Anterior cingulate cortex (tissue), 58 donors: ENCODE measurements at places on chromosomes 4 and X.

DNA sequence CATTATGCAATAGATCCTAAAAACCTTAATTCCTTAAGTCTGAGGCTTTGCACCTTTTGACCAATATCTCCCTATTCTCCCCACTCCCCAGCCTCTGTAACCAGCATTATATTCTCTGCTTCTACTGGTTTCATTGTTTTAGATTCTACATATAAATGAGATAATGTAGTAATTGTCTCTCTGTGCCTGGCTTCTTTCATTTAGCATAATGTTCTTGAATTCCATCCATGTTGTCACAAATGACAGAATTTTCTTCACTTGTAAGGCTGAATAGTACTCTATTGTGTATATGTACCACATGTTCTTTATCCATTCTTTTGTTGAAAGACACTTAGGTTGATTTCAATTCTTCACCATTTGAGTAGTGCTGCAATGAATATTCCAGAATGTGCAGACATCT lies 66.0 kb downstream of the MAGEC1 start:
- no peak for DNase-seq

DNA sequence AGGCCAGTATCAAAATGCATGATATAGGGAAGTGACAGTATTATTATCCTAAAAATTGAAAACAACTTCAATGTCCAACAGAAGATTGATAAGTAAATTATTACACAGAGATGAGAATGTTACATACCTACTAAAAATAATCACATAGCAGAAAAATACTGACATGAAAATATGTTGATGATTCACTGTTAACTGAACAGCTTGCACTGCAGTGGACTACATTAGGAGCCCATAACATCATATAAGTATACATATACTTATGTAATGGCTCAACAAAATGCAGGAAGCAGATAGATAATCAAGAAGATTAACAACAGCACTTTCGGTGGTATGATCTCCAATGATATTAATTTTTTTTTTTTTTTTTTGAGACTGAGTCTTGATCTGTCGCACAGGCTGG lies 7.1 kb downstream of the CLOCK start:
- no peak for DNase-seq

- DNase-seq, result no peak
These were observed 507.0 kb downstream of the PPARGC1A start for GRCh38 chr4:23382879-23383278.

GRCh38 chr4:96887857-96888256 lies 1048.0 kb downstream of the PDHA2 start:
- DNase-seq, result no peak

- no peak for DNase-seq
These were observed 98.2 kb downstream of the FRYL start for GRCh38 chr4:48681856-48682255.

DNA sequence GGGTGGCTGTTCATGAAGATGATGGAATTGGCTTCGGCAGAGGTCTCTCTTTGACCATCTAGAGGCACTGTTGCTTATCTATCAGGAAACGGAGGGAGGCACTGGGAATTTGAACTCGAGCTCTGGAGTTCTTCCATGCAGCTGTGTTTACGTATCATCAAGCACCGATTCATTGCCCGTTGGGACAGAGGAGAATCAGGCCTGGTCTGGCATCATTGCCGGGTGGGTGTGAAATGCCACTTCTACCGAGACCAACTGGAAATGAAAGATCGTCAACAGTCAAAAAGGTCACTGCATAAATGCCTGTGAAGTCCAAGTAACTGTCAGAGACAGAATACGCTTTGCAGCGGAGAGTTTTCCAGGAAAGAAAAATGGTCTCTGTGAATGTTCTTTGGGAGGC lies 166.9 kb downstream of the ASMT start:
- DNase-seq, result no peak

- no peak for DNase-seq
These were observed 144.0 kb downstream of the HDX start for GRCh38 chrX:84358271-84358670.

DNA sequence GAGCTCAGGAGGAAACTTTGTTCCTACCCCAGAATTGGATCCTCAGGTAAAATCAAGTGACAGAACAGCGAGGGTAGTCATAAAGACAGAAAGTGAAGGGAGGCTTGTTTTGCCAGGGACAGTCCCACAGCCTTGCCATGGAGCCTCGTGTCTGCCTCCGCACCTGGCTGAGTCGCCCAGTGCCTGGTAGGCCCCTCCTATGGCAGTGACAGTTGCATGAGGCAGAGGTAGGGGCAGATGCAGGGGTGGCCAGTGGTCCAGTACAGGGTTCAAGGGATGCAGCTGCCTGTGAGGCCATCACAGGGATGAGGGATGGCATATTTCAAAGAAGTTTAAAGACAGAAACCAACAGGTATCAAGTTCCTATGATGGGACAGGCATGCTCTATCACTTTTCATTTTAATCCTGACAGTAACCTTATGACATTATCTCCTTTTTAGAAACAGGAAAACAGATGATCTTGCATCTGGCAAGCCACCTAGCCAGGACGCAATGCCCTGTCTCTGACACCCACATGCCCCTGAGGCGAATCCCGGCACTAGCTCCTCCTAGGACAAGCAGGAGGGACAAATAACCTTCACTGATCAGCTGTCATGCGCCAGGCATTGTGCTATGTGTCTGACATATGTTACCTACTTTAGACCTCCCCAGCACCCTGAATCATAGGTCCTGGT lies 127.4 kb upstream of the ENPP6 start:
- no peak for DNase-seq

GRCh38 chrX:123277821-123278220 lies 93.7 kb downstream of the GRIA3 start:
- DNase-seq, result no peak

- no peak for DNase-seq
These were observed 11.1 kb upstream of the IL1RAPL1 start for GRCh38 chrX:28576117-28576516.

DNA sequence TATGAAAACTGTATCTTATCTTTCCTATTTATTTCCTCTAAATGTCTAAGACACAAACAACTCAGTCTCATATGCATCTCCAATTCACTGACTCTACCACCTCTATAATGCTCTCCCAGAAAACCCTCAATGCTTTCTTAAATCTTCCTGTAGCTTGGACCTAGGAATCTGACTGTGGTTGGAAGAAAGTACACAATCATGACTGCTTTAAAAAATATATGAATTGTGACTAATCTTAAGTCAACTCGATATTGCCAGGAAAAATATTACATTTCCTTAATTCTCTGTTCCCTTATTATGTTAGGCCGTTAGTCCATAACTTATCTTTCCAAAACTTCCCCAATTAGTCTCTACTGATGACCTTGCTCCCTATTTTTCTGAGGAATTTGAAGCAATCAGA lies 87.0 kb downstream of the SPCS3 start:
- no peak for DNase-seq

- no peak for DNase-seq
These were observed 3.4 kb downstream of the ATOH1 start for GRCh38 chr4:93831716-93832496.

- DNase-seq, result no peak
These were observed 11.7 kb downstream of the PHEX start for GRCh38 chrX:22043872-22044271.

DNA sequence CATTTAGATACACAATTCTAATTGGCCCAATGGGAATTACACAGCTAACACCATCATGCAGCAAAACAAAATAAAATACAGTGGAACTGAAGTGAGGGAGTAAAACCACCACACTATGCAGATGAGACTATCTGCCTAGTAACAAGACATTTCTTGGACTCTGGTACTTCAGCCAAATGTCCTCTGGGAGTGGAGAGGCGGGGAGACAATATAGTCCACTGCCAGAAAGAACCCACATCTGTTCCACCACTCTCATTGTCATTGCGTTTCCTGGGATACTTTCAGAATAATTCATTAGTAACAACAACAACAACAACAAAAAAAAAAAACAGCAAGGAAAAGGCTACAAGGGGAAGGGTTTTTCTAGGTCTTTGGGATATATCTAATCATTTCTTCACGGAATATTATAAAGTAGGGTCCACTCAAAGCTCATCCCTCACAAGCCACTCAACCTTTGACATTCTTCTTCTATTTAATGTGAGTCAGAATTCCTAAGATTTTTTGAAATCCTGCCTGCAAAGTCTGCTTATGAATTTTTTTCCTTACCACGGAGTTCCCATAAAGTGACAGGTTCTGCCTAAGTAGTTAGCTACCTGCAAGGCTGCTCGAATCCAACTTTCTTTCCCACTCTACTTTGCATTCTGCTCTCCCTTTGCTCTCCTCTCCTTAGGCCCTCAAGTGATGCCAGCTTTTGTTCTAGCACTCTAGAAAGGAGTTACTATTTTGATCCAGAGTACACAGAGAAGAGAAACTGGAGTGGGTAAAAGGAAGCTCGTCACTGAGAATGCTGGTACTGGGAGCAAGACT lies 254.6 kb downstream of the CHIC1 start:
- no peak for DNase-seq

DNA sequence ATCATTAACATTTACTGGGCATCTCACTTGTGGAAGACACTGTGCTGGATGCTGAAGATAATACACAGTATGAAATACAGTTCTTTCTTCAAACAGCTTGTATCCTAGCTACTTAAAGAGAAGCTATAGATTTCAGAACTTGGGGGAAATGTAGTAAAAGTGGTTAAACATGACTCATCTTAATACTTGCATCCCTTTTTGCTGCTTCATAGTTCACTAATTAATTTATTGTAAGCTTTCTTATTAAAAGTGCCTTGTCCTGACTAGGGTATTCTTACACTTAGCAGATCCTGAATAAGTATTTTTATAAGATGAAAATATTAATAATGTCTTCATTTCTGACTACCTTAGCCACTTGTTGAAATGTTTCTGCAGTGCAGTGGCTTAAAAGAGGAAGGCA lies 132.8 kb upstream of the STIM2 start:
- DNase-seq, result no peak

GRCh38 chrX:149829751-149830191 lies 48.0 kb downstream of the MAGEA9 start:
- no peak for DNase-seq

DNA sequence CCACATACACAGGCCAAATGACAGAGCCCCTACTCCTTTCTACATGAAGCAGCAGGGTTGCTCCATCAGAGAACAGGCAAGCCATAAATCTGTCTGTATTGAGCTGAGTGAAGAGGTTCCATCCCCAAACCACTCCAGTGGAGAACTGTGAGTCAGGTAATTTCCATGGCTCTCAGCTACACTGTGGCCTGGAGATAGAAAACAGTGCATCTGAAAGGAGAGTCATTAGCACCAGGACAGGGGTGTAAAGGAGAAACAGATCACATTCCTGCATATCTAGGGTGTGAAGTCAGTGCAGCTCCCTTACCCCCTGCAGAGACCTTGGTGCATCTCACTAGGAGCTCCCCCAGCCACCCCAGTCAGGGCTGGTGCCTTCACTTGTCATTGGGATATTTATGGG lies 314.7 kb downstream of the CHIC1 start:
- no peak for DNase-seq

GRCh38 chr4:136864604-136865185 lies 667.6 kb downstream of the PCDH18 start:
- no peak for DNase-seq

DNA sequence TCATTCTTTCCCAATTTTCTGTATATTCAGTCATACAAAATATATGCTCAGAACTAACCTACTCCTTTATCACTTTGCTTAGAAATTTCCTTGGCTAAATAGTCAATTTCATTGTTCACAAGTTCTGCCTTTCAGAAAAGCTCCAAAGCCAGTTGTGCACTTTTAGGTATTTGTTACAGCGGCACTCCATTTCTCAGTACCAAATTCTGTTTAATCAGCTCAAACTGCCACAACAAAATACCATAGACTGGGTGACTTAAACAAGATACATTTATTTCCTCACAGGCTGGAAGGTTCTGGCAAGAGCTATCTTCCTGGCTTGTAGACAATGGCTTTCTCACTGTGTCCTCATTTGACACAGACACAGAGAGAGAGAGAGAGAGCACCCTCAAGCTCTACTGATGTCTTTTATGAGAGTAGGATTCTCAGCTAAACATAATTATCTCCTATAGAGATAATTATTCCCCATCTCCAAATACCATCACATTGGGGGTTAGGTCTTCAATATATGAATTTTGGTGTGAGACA lies 188.8 kb upstream of the FSTL5 start:
- no peak for DNase-seq

DNA sequence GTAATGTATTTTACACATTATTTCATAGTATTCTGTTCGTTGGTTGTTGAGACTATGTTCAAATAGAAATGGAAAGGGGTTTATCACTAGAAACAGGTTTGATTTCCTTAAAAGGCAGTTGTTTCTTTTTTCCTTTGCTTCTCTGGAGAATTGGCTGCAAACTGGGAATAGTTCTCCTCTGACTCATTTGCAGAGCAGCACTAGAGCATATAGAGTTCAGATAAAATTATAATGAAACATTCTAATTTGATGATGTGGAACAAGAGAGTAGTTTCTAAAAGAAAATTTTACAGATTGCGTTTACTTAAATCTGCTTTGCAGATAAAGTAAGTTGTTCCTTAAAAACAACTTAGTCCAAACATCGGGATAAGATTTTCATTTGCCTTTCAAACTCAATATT lies 29.7 kb downstream of the SYNPO2 start:
- DNase-seq, result no peak
